ENCODE measurements at places on chromosomes 2 and 18. TPM values are rescaled to one million over a fixed set of nuclear protein-coding genes. Genes with fewer than 3 reads are reported as not detected.

Gene HOXD11
- not detected for polyA plus RNA-seq

Gene G6PC2
- polyA plus RNA-seq, result not detected

Gene PLGLB2
- 0.63 TPM for polyA plus RNA-seq

Gene DPP4
- polyA plus RNA-seq, result 0.52 TPM

Gene ITPRID2
- 27.8 TPM for polyA plus RNA-seq

Gene EDAR
- polyA plus RNA-seq, result not detected

Gene ACOXL
- polyA plus RNA-seq, result 0.02 TPM

Gene GAREM1
- 2.9 TPM for polyA plus RNA-seq

Gene C2orf78
- polyA plus RNA-seq, result not detected

Gene LIMS3
- polyA plus RNA-seq, result 2.0 TPM

Gene PRADC1
- 134 TPM for polyA plus RNA-seq

Gene PKDCC
- polyA plus RNA-seq, result 145 TPM

Gene SGO2
- polyA plus RNA-seq, result 0.81 TPM

Gene KCNIP3
- polyA plus RNA-seq, result 3.9 TPM

Gene TACR1
- 0.07 TPM for polyA plus RNA-seq
